ENCODE measurements at places on chromosomes 3 and 15. TPM values are rescaled to one million over a fixed set of nuclear protein-coding genes. Genes with fewer than 3 reads are reported as not detected.
A peak's percentile ranks its signal among the peaks of the same experiment; 100 is the strongest.

DNA sequence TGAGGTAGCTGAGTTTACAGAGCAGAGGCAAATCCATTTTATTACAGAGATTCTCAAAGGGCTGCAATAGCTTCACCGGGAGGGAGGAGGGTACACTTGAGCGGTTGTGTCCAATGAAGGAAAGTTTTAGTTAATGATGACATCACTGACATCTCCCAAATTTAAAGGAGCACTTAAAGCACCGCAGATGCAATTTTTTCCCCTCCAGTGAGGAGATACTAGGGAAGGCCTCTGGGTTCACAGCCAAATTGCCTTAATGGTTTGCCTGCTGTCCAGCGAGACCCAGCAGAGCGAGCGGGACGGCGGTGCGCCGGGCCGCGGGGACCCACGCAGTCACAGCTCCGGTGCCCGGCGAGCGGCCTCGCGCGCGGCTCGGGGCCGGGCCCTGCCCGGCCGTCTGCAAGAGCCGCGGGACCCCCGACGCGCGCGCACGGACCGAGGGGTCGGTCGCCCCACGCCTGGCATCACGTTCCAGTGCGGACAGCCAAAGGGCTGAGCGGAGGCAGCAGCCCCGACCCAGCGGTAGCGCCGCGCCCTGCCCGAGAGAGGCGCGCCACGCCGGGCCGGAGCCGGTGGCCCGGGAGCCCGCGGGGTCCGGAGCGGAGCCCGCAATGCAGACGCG lies 160.5 kb upstream of the CHRNA7 start:
- no peak for DNase-seq

DNA sequence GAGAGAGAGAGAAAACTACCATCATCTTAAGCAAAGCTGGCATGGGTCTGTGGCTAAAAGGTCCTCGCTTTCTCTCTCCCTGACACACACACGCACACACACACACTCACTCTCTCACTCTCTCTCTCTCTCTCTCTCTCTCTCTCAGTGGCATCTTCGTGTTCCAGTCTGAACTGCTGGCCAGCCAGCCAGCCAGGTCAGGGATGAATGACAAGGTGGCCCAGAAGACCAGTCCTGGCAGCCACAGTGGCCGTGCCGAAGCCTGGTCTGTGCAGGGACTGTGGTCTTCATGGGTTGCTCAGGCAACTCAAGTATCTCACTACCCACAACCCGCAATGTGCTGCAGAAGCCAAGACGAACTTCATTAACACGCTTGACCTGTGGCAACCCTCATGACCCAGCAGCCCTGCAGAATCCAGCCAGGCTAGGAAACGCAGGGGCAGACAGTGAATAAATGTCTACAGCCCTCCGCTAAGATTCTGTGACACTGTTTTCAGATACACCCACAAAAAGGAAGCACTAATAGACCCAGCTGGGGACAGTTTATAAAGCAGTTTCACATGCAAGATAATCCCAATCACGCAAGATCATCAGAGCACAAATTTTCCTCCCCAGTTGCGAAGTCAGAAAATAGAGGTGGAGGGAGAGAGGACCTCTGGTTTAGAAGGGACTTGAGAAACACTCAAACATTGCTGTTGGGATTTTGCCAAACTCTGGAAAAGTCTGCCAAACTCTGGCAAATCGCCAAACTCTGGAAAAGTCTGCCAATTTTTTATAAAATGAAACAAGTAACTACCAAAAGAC lies 66.4 kb downstream of the XXYLT1 start:
- no peak for DNase-seq

GRCh38 chr3:15436246-15436645 lies 8.8 kb downstream of the EAF1 start:
- DNase-seq: no peak

GRCh38 chr15:30675126-30675525 lies 49.2 kb downstream of the ARHGAP11B start:
- no peak for DNase-seq

- peak; percentile 35 for DNase-seq
Observed at GRCh38 chr3:36525115-36525801, 145.0 kb downstream of the STAC start.

DNA sequence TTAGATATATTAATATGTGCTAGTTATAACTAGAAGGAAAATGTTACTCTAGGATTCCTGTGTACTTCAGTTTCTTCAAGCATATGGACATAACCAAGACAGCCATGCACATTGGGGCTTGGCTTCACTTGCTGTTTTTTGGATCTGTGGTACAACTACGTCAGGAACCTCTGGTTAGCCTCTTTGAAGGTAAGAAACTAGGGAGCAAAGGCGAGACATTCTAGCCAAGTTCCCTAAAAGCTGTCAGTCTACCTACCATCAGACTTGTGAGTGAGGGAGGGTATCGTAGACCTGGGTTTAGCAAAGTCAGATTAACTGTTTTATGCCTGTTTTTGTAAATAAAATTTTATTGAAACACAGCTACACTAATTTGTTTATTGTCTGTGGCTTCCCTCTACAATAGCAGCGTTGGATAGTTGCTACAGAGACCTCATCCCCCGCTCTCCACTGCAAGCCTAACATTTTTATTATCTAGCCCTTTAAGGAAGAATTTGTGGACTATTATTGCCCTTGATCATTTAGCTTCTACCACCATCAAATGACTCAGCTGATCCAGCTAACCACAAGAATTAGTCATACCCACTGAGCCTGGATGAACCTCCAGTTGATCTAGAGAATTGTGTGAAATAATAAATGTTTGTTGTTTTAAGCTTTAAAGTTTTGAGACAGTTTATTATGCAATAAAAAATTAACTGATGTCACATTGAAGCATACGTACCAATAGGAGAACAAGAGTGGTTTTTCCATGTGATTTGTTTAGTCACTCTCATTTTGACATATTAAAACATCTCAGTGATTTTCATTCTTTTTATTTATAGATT lies 58.1 kb downstream of the RSRC1 start:
- peak; percentile 97 for DNase-seq

Gene LYZL4
- polyA plus RNA-seq: 4.9 TPM

Gene PRSS50
- 2.0 TPM for polyA plus RNA-seq

Gene GOLGA6A
- not detected for polyA plus RNA-seq

Gene MORC1
- not detected for polyA plus RNA-seq

Gene KIAA1143
- 24.2 TPM for polyA plus RNA-seq

Measured in cardiac muscle cell (in vitro differentiated cells and primary cell).